ENCODE measurements at places on chromosomes 16 and 17.

DNA sequence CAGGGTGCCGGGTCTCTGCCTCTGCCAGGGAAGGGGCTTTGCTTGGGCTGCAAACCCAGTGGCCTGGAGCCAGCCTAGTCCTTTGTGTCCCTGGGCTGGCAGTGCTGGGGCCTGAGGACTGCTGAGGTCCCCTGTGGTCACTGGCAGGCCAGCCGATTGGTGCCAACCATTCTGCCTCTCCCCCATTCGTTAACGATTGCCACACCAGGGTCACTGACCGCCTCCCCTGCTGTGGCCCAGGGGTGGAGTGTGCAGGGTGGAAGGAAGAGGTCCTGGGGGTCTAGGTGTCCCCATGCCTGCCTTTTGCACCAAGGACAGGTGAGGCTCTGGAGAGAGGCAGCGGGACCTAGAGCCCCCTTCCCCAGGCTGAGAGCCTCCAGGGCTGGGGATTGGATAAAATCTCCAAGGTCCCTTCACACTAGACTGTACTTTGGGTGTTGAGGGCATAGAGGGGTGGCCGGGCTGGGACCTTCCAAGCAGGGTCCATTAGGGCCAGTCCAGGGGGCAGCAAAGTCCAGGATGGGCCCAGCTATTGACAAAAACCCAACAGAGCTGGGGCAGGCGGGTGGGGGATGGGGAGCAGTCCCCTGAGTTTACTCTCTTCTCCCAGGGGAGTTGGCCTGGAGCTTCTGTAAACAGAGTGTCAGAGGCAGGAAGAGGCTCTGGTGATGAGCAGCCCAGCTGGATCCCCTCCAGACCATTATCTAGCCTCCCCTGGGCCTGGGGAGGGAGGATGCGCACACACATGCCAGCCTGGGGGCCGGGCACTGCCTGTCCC lies 1.1 kb downstream of the VASN start:
- no peak for DNase-seq

- no peak for DNase-seq
Observed at GRCh38 chr17:74190807-74191406, 12.6 kb upstream of the RPL38 start.

- DNase-seq, result no peak
Observed at GRCh38 chr16:74649839-74650504, 16.7 kb downstream of the RFWD3 start.

- DNase-seq, result no peak
Observed at GRCh38 chr16:65012357-65012756, 109.5 kb downstream of the CDH11 start.

- DNase-seq, result no peak
Observed at GRCh38 chr17:49012769-49013255, 15.6 kb downstream of the IGF2BP1 start.

- DNase-seq, result no peak
Observed at GRCh38 chr17:69608808-69609472, 194.4 kb downstream of the MAP2K6 start.
